ENCODE measurements at places on chromosomes 4 and X.

GRCh38 chr4:68368691-68369131 lies 18.8 kb upstream of the YTHDC1 start:
- DNase-seq: no peak

- no peak for DNase-seq
Measured at GRCh38 chr4:52317361-52317879, 266.3 kb downstream of the SPATA18 start.

DNA sequence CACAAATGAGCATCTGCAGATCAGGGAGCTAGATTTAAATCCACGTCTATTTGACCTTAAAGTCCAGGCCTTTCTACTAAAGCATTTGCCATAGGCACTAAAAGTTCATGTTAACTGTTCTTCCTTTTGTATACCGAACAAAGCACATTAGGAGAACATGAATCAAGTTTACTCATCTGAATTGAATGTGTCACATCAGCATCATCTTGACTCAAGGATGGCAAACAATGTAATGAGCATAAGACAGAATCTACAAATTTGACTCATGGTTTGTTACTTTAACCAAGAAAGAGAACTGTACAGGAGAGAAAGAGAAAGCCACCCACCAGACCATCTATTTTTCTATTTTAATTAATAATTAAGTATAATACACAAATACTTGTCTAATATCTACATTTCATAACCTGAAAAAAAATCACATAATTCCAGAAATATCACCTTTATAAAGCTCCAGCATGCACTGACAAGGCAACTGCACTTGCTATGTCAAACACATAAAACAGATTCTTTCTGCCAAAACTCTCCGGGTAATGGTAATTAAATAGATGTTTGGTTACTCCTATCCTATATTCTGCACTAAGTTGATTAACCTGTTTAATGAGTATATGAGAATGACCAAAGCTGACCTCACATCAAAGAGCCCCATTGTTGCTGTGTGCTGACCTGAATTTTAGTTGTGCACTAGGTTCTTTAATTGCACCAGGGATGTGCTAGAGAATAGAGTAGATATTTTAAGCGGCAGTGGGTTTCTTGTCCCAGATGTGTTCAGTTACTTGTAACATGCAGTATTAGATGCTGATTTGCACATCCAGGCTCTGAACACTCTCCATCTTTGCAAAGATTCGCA lies 42.5 kb upstream of the LEF1 start:
- no peak for DNase-seq

GRCh38 chrX:130179170-130179569 lies 7.4 kb downstream of the RAB33A start:
- no peak for DNase-seq

- DNase-seq: peak; percentile 86
Measured at GRCh38 chr4:83629945-83630721, 94.2 kb downstream of the GPAT3 start.

- no peak for DNase-seq
Measured at GRCh38 chr4:4320951-4321714, 31.1 kb downstream of the ZBTB49 start.

GRCh38 chr4:36255577-36255976 lies 11.3 kb upstream of the ARAP2 start:
- peak; percentile 85 for DNase-seq

DNA sequence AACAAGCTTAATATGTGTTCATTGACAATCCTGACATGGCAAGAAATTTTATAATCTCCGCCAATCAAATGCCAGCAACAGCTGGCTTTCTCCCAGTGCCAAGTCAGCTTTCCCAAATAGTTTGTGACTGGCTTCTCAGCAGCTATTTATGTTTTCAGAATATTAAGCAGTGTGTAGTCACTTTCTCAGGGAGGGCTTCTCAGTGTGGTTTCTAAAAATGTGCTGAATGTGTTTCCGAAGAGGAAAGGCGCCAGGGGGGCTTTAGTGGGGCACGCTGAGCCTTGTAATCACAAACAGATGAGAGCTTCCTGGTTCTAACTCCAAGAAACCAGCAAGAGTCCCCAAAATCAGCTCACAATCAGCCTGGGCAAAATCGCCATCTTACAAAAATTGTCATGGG lies 258.7 kb upstream of the CPEB2 start:
- no peak for DNase-seq
